ENCODE measurements at places on chromosomes 16 and 17. TPM values are rescaled to one million over a fixed set of nuclear protein-coding genes. Genes with fewer than 3 reads are reported as not detected.

Gene ZP2
- polyA plus RNA-seq = not detected

DNA sequence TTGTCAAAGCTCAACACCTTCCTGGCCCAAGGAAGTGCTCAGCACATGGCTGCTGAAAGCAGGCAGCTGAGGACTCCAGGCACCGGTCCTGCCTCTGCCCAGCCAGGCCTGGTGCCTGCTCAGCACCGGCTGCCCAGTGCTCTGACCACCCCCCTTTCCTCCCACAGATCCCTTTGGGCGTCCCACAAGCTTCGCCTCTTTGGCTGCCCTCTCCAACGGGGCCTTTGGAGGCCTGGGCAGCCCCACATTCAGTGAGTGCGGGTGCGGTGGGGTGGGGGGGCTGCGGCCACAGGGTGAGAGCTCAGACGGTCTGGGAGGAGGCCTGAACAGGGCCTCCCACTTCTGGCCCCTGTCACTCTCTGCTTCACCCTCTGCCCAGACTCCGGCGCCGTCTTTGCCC lies 10.2 kb downstream of the FBRS start:
- no peak for DNase-seq

GRCh38 chr17:50266384-50267073 lies 7.7 kb upstream of the TMEM92 start:
- peak; percentile 76 for DNase-seq

Gene USP32
- polyA plus RNA-seq = 15.3 TPM
